ENCODE measurements at places on chromosomes 3 and 15. TPM values are rescaled to one million over a fixed set of nuclear protein-coding genes. Genes with fewer than 3 reads are reported as not detected.

DNA sequence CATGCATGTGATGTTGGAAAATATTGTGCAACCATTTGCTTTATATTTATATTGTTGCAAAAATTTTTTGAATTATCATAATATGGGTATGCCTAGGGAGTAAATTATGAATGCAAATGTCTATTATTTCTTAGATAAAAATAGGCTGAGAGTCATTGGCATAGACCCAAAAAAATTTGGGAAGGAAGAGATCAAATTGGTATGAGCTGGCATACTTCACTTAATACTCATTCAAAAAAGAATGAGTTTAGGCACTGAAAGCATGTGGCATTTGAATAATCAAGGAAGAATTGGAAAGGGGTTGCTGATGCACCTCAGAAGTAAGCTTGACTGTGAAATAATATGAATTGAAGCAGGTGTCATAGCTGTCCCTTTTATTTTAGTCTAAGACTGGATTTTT is 764.0 kb upstream of the DPPA4 start:
- no peak for DNase-seq

The SLC28A1 gene
- not detected for polyA plus RNA-seq

The SCN11A gene
- polyA plus RNA-seq: 0.04 TPM

The MUSTN1 gene
- 4.6 TPM for polyA plus RNA-seq

DNA sequence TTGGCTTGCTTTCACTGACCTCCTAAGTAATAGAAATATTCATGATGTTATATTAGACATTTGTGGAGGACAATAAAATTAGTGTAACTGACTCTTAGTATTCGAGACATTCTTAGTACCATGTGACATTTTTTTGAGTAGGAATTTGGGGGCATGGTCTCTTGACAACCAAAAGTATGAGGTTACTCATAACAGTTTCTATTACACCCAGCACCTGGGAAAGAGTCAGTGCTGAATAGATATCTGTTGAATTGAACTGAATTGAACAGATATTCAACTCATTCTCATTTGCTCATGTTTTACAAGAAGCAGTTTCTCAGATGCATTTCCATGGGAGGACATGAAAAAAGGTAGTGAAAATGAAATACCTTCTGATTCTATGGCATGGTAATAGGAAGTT is 84.4 kb downstream of the CMSS1 start:
- DNase-seq: no peak

- DNase-seq: no peak
These were observed 514.4 kb downstream of the FGF12 start for GRCh38 chr3:192212979-192213378.

GRCh38 chr3:171682743-171683142 is 127.5 kb downstream of the PLD1 start:
- DNase-seq: no peak

GRCh38 chr3:122167630-122168029 is 15.8 kb upstream of the CASR start:
- no peak for DNase-seq
